ENCODE measurements at places on chromosomes 12 and 14.

DNA sequence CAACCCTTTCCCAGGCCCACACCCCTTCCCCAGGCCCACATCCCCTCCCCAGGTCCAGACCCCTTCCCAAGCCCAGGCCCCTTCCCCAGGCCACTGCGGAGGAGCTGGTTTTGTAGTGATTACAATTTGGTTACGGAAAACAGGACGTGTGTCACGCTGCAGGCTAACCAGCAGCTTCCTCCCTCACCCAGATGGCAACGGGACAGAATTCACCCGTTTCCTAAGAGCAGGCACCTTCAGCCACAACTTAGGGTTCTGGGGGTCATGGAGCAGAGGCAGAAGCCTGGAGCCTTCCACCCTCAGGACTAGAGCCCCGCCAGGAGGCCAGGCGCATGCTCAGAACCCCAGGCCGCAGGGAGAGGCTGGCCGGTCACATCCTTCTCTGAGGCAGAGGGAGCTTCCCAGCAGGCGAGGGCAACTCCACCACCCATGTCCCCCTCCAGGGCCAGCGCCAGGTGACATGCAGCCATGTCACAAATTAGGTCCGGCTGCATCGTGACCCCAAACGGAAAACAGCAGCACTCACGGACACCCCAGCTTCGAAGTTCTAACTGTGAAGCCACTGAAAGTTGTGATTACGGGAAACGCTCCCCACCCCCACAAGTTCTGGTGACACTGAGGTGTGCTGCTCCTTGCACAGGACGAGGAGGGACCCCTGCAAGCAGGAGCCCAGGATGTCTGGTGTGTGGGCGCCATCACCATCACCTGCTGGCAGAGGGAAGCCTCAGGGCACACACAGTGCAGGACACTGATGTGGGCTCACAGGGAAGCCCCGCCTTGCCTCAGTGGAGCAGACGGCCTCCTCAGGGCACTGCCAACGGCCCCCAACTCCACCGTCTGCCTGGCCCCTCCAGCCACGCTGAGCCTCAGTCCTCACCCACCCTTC is 7.7 kb downstream of the BRF1 start:
- DNase-seq, result no peak

- DNase-seq, result no peak
These were observed 1.1 kb downstream of the CD63 start for GRCh38 chr12:55727643-55728185.

DNA sequence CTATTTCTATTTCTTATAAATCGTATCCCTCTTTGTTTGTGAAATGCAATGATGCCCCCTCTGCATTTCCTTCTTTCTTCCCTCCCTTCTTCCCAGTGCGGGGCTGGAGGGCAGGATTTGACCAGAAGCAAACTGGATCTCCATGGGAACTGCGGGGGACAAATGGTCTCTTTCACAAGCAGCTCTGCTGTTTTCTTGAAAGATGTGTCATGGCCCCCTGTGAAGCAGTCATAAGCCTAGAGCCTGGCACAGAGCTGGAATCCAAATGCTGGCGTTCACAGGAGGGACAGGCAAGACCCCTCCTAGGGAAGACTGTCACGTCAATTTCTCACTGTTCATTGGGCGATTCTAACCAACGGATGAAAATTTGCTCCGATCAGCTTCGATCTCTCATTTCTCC is 203.5 kb upstream of the NOS1 start:
- no peak for DNase-seq

DNA sequence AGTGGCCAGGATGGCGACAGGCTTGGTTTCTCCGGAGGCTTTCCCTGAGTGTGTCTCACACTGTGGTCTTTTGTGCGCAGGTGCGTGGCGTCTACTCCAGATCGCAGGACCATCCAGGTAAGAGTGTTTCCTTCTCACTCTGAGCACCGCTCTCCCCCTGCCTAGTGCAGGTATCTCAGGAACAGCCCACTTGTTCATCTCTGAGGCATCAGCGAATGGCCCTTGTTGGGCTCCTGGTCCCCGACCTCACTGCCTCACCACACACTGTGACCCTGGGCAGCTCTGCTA is 781 bp downstream of the ADGRD1 start:
- DNase-seq, result no peak

DNA sequence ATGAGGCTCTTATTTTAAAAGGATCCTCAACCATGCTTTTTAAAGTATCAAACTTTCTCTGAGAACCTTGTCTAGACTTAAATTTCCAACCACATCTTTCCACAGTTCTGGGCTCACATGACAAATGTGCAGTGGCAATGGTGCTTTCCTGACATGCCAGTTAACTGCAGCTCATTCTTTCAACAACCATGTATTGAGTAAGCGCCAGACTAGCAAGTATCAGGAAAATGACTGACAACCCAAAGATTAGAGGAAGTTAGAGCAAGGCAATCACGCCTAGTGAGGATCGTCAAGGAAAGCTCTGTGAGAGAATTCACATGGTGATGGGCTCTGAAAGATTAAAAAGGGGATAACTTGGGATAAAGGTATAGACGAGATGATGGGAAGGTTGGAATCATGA is 35.8 kb downstream of the FLVCR2 start:
- no peak for DNase-seq

- no peak for DNase-seq
These were observed 19.1 kb downstream of the SIX1 start for GRCh38 chr14:60630129-60630528.

- DNase-seq, result no peak
These were observed 156.4 kb downstream of the PLCZ1 start for GRCh38 chr12:18581232-18581962.
